ENCODE measurements at places on chromosomes 7 and 10.

- no peak for DNase-seq
These were observed 7.4 kb upstream of the GNA12 start for GRCh38 chr7:2851497-2851896.

DNA sequence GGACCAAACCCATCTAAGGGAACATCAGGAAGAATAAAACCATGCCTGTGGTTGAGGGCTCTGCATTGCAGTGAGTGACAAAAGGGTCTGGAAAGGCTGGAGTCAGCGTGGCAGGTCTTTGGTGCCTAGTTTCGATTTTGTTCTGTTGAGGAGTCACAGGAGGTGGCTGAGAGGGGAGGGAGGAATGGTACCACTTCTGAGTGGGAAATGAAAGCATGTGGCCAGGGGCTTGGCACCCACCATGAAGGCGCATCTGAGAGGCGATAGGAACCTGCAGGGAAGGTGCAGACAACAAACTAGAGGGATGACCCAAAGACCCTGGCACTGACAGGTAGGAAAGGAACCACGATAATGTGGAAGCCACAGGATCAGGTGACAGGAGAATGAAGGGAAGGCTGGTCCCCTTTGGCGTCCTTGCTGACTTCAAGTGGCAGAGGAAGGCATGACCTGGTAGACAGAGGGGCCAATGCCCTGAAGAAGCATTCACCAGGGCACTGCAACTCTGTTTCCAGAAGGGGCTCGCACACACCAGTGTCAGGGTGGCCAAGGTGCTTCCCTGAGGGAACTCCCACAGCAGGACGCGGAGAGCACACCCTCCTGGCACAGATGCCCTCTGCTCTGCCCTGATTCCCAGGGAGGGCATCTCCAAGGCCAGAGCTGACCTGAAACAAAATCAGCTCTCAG, 41.7 kb downstream of the HIPK2 start:
- no peak for DNase-seq

DNA sequence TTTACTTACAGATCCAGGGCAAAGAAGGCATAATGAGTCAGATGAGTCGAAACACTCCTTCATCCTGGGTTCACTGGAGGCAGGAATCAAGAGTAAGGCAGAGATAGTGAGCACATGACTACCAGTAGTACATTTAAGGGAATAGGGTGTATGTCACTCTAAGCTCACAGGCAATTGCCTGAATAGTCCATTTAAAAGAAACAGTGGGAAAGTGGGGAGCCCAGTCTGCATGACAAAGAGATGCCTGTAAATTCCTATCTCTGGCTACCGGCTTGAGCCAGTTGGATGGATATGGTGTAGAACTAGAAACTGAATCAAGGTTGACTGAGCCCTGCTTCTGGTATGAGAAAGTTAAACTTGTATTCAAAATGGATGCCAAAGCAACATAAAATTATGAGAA, 861.5 kb upstream of the ZWINT start:
- DNase-seq = no peak

DNA sequence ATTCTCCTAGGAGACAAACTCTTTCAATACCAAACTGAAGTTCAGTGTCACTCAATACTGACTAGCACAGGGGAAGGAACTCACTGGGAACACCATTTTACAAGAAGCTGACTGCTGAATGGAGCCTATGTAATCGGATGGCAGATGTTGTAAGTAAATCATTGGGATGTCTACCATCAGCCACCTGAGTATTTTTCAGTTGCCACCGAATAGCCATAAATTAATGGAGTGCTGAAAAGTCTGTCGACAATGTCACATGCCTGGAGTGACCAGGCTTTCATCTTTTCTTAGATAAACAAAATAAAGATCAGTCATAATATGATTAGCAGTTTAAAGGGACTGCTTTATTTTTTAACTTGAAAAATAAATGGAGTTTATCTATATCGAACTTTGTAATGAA, 145.9 kb upstream of the SEMA3E start:
- no peak for DNase-seq

DNA sequence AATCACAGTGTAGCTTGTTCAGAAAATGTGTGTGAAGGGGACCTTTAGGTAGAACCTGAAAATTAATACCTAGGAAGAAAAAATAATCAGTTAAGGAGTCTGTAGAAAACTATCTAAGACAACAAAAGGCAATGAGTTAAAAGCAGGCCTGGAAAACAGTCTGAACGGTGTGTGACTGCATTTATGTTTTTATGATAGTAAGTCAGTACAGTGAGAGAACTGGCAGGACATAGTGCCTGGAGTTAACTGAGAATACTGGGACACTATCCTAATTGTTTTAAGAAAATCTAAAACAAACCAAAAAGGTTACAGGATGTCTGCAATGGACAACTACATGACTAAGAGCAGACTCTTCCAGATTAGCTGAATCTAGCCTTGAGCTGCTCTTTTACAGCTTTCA, 17.9 kb downstream of the CRPPA start:
- no peak for DNase-seq

- DNase-seq = no peak
These were observed 122.2 kb upstream of the LRGUK start for GRCh38 chr7:134004829-134005505.

GRCh38 chr7:44401692-44402091, 76.3 kb upstream of the CAMK2B start:
- DNase-seq = no peak

GRCh38 chr7:155774947-155775346, 37.3 kb downstream of the SHH start:
- no peak for DNase-seq

DNA sequence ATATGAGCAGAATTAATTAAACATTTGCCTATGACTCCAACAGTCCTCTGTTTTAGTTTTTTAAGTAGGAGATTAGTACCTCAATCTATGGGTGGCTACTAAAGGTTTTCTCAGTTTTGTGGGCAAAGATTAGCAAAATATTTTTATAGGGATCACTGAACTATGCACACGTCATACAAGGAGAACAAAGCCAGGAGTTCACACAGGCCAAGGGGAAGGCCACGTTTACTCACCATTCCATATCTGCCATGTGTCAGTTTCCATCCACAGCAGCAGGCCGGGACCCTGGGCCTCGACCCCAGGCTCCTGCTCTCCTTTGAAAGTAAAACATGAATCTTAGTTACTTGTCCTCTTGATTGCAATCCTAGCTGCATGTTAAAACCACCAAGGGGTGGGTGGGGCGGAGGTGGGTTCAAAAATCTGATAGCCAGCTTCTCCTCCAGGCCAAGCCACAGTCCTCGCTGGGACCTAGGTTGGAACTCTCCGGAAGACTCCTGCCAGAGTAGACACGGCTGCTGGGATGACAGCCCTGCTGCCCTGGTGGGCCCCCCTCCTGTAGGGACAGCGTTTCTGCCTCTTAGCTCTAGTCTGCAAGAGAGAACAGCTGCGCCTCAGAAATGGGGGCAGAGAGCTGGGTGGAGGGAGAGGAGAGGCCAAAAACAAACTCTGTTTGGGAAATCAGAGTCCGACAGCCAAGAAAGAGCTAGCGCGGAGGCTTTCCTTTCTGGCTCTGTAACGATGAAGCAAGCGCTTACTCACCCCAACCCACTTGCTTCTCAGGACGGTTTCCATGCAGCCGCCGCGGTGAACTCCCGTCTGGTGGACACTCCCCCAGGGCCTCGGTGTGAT, 35.6 kb downstream of the PITRM1 start:
- DNase-seq = peak; percentile 94

GRCh38 chr10:98567391-98568133, 120.8 kb upstream of the HPS1 start:
- no peak for DNase-seq

DNA sequence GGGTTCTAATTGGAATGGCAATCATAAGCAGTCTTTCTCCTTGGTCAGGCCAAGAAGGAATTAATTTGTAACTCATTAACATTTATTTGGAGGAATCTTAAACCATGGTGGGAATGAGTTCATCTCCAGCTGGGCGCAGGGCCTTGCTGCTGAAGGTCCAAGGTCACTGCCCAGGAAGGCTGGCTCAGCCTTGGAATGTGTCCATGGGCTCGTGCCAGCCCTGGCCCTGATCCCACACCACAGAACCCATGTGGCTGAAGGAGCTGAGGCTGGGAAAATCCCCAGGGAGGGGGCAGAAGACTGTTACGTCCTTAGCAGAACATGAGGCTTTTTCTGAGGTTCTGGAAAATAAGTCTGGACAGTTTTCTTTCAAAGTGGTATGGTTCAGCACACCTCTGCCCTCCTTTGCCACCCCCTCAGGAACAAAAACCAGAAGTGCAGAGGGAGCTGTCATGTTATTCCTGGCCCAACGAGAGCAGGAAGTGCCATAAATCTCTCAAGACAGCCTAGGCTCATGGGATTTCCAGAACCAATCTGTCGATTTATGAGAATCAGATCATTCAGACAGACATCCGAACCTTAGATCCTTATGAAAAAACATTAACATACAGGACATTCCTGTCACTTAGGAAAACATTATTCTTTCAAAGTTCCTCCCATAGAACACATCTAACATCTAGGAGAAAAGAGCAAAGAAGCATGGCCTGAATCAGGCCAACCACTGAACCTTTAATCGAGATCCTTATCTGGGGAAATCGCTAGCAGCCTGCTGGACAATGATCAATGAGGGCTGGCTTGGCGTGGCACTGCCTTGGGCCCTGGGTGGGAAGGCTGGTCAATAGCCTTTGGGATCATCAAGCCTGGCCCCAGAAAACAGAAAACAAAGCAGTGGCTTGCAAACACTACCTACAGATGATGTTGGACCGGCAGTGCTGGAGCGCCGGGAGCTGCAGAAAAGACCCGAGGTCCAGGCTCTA, 134.3 kb downstream of the TAX1BP1 start:
- DNase-seq = peak; percentile 65

GRCh38 chr10:45059632-45060031, 58.9 kb downstream of the ZNF22 start:
- DNase-seq = no peak

DNA sequence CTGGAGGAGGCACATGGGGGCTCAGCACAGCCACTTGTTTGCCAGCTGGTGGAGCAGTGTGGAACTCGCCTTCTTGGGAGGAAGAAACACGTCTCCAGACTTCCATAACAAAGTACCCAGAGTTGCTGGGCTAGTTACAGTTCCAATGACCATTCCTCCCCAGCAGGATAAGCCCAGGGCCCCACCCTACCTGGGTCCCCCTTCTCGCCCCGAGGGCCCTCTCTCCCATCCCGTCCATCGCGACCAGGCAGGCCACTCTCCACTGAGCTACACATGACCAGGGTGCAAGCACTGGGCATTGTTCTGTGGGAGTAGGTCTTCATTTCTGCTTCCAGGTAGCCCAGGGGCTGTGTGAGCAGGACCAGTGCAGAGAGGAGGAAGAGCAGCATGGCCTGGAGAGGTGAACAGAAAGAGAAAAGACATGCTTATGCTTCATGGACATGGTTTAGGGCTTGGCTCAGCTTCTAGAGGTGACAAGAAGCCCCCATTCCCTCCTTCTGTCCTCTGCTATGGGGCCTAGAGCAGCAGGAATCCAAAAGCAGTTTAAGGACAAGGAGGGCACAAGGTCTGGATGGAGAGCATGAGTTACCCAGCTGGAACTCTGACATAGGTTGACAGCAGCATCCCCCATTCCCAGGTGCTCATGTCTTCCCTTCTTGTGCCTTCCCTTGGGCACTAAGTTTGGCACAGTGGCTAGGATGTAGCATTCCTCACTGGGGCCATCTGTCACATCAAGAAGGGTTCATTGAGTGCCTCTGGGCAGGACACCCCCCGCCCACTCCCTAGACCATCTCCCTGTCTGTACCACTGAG, 2.4 kb downstream of the SFTPD start:
- no peak for DNase-seq

- peak; percentile 83 for DNase-seq
These were observed 150.2 kb downstream of the NSUN6 start for GRCh38 chr10:18501198-18501597.

GRCh38 chr7:2800931-2801688, 43.0 kb downstream of the GNA12 start:
- DNase-seq = peak; percentile 77

Measured in osteoblast (primary cell).